ENCODE measurements at places on chromosomes 16 and 17.
A peak's percentile ranks its signal among the peaks of the same experiment; 100 is the strongest.

- DNase-seq, result no peak
Measured at GRCh38 chr16:56688762-56689161, 6.5 kb downstream of the MT1X start.

GRCh38 chr17:47649972-47650524 is 329 bp downstream of the KPNB1 start:
- no peak for DNase-seq

DNA sequence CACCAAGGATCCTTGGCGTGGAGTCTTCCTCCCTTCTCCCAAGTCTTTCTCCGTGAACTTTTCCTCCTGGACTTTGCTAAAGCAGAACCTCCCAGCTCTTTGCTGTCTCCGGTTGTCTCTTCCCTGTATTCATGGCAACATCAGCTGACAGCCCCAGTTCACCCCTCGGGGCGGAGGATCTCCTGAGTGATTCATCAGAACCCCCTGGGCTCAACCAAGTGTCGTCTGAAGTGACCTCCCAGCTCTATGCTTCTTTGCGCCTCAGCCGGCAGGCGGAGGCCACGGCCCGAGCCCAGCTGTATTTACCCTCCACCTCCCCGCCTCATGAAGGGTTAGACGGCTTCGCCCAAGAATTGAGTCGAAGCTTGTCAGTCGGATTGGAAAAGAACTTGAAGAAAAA is 943 bp downstream of the CNTROB start:
- DNase-seq, result peak; percentile 23

GRCh38 chr16:22751685-22752084 is 62.3 kb upstream of the HS3ST2 start:
- DNase-seq, result no peak

DNA sequence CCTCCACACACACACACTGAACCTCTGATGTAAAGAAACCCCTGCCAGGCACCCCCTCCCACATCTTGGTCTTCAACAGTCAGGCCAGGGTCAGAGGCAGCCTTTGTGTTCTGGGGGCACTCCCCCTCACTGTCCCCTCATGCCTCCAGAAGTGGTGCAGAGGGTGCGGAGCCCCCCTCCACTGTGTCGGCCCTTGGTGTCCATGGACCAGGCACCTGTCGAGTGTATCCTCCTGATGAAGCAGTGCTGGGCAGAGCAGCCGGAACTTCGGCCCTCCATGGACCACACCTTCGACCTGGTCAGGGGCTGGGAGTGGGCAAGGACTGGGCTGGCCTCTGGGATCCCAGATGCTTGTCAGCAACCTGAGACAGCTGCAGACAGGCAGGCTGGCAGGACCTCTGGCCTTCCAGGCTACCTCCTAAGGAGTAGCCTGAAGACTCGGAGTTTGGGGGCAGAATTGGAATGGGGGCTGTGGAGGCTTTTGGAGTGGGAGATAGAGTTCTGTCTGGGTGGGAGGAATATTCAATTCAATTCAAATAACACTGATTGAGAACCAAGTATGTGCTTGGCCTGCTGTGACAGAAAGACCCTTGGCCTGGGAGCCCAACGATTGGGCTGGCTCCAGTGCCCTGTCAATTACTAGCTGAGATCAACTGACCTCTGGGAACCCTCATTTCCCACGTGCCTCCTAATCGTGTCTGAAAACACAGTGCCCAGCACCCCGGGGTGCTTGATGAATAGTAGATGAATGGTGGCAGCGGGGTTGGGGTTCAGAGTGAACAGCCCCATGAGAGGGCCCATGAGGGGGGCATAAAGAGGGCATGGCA is 11.5 kb downstream of the GUCY2D start:
- DNase-seq, result no peak

GRCh38 chr17:9968881-9969280 is 63.8 kb upstream of the RCVRN start:
- DNase-seq, result no peak

DNA sequence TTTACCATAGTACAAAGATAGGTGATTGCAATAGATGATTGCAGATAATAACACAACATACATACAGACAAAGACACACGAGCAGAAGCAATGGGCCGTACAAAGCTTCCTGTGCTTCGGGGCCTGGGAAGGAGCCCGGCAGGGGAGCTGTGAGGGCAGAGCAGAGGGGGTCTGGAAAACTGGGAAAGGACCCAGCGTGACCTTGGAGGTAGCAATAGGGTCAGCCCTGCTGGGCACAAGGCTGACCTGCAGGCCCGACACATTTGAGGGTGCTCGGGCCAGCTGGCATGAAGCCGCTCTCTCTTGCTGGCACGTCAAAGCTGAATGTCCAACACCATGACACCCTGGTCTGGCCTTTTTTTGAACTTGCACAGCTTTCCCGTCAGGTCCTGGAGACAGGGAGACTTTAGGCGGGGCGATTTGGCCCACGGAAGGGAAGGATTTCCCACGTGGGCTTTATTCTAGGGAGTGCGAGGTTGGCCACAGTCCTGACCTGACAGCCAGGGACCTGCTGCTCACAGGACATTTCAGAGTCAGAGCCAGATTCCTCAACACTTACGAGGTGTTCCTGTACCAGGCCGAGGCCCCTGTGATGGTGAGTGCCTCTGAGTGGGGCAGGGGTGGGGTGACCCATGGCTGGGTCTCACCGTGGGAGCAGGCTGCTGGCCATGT is 83.2 kb downstream of the NTN1 start:
- no peak for DNase-seq

- DNase-seq, result no peak
Measured at GRCh38 chr16:85373741-85374570, 239.2 kb upstream of the GSE1 start.

DNA sequence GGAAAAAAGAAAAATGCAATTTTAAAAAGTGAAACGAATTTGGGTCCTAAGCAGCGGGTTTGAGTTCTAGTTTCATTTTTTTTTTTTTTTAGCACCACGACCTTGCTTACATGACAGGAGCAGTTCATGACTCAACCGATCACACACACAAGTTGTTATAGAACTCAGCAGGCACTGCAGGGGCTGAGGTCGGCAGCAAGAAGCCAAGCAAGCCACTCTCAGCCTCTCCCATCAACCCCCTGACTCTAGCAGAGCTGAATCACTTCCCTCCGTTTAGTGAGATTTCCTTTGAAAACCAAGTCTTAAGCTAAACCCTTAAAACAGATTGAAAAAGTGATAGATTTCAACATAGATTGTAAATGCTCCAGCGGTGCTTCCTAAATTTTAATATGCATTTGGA is 520.8 kb downstream of the HAPSTR1 start:
- no peak for DNase-seq
